NCI-H774 (cell line): ENCODE measurements at places on chromosomes 7 and 10.

GRCh38 chr7:116454377-116454776 lies 45.2 kb upstream of the CAV2 start:
- no peak for DNase-seq

DNA sequence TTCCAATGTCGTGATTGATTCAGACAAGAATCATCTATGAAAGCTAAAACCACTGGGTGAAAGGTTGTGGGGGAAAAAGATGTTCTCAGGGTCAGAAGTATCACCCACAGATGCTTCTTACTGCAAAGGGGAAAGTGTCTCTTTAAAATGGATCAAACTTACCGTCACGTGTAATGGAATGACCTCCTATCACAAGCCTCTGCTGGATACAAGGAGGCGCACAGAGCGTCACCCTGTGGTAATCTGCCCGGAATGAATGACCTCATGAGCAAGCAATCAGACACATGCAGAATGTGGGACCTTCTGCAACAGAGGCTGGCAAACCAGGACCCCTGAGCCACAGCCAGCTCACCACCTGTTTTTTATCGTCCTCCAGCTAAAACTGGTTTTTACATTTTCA lies 33.0 kb downstream of the WIPF3 start:
- no peak for DNase-seq

DNA sequence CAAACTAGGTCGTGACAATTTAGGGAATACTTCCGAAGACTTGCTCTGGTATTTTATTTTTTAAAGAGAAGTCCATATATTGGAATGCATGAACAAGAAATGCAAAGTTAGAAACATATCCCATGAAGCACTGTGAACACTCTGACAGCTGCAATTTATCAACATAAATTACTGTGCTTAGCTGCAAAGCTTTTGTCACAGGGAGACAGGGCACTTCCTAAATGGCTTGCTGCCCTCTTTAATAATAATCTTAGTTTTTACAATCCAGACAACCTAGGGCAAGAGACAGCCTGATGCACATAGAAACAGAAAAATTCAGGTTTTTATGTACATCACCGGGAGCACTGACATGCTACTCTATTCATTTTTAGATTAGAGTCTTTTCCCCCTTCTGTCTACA lies 78.3 kb upstream of the NOBOX start:
- no peak for DNase-seq

- DNase-seq = peak; percentile 60
Observed at GRCh38 chr7:24052572-24053260, 231.3 kb upstream of the NPY start.

GRCh38 chr7:51255536-51256208 lies 60.9 kb downstream of the COBL start:
- no peak for DNase-seq

DNA sequence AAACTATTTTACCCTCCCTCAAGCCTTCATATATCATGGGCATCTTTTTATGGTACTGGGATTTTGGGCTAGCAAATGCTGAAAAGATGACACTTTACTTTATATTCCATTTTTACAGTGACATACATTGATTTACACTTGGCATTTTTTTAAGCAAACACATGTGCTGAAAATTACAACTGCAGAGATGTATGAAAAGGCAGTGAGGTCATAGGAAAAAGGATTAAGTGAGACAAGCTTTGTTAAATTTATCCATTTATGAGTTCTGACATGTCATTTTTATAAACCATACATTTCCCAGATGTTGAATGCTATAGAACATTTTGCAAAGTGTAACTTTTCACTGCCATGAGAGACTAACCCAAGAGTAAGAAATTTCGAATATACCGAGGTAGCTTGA lies 68.8 kb upstream of the RSU1 start:
- DNase-seq = no peak

DNA sequence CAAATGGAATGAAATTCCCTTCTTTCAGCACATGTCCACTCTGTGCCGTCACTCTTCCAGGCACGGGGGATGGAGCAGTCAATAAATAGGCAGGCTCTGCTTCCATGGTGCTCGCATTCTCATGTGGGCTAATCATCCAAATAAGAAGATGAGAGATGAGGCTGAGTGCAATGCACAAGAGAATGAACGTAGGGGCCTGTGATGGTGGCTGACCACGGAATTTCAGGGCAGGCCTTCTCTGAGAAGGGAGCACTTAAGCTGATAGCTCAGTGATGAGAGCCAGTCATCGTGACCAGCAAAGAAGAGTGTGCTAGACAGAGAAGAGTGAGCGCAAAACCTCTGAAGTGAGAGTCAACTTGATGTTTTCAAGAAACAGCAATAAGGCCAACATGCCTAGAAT lies 47.9 kb downstream of the TAF3 start:
- no peak for DNase-seq

DNA sequence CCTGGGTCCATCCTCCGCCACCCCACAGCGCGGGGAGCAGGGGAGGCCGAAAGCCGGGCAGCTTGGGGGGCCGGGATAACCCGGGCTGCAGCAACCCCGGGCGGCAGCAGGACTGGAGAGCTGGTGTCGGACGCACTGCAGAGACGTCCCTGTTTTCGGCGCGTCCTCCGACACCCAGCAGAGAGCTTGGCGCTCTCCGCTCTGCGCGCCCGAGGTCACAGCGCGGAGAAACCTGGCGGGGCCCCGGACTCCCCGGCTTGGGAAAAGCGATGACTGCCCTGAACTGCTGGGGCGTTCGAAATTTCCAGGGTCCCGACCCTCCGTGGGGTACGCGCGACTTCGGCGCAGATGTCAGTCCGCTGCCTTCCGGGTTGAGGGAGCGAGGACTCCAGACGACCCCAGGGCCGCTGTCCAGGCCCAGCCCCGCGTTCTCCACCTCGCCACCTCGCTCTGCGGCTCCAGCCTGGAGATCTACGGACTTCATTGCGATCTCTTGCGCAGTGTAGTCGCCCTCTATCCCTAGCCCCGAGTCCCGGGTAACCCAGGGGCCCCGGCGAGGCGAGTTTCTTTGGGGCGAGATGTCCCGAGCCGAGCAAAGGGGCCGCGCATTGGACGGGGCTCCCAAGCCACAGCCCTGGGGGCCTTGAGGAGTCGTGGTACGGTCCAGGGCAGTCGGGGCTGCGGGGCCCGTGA lies 617 bp upstream of the FOXI2 start:
- no peak for DNase-seq

- no peak for DNase-seq
Observed at GRCh38 chr7:122038904-122039303, 105.1 kb downstream of the AASS start.

DNA sequence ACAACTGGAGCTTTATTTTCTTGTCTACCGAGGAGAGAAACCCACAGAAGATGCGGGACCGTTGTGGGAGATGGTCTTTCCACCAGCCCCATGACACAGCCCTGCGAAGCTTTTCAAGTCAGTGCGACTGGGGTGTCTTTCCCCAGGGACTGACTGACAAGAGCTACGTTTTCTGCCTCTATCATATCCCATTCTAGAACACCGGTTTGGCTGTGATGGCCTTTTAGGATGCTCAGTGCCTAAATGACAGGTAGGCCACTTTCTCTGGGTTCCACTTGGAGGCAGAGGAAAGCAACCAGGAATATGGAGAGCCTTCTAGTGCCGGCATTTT lies 16.9 kb downstream of the SLC13A4 start:
- DNase-seq = no peak

- no peak for DNase-seq
Observed at GRCh38 chr7:118648002-118648401, 423.5 kb downstream of the ANKRD7 start.

GRCh38 chr7:1230411-1231213 lies 2.1 kb upstream of the UNCX start:
- no peak for DNase-seq

- DNase-seq = no peak
Observed at GRCh38 chr10:30029164-30029871, 30.1 kb downstream of the JCAD start.

DNA sequence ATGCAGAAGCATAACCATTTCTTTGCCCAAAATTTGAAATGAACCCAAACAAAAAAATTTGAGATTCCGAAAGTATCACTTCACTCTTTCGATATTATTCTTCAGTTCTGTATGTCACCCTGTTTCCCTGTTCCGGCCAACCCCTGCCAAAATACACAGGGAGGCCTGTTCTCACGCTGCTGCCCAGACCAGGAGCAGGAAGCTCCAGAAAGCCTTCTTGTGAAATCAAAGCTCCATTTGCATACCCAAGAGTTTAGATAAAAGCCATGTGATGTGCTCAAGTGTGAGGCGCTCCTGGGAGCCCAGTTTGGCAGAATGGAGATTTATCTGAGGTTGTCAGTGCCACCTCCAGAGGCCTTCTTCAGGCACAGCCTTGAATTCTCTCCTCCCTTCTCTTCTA lies 236.2 kb downstream of the FGFR2 start:
- no peak for DNase-seq

DNA sequence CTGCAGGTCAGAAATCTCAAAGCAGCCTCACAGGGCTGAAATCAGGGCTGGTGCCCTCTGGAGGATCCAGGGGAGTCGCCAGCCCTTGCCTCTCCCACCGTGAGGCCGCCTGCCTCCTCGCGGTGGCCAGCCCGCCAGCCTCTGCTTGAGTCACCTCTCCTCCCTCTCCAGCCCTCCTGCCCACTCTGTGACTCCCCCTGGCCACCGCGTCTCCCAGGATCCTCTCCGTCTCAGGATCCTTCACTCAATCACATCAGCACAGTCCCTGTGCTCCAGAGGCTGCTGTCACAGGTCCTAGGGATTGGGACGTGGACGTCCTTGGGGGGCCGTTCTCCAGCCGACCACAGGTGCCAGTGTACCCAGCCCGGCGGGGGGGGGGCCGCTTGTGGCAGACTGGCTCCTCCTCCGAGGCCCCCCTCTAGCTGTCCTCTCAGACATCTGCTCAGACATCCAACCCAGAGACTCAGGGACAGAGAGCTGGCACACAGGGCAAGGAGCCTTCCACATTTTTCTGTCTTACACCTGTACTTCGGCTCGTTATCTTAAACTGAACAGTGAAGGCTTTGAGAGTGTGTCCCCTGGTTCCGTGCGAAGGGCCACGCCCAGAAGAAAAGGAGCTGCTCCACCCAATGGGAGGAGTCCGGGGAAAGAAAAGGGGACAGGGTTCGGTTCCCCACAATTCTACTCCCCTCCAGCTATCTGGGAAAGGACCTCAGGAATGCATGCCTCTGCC lies 9.4 kb upstream of the PPP2R2D start:
- DNase-seq = no peak

DNA sequence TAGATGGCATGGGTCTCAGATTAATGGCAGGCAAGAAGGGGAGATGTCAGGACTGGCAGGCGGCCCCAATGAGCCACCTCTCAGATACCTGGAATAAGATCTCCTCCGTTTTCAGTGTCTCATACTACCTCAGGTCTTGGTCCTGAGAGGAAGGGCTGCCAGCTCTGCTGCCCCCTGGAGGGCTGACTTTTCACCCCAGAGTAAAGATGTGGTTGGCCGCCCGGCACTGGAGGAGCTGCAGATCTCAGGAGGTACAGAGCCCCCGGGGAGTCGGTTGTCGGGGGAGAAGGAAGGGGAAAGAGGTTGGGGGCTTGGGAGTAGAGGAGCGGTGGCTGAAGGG lies 642 bp upstream of the COL13A1 start:
- DNase-seq = no peak

DNA sequence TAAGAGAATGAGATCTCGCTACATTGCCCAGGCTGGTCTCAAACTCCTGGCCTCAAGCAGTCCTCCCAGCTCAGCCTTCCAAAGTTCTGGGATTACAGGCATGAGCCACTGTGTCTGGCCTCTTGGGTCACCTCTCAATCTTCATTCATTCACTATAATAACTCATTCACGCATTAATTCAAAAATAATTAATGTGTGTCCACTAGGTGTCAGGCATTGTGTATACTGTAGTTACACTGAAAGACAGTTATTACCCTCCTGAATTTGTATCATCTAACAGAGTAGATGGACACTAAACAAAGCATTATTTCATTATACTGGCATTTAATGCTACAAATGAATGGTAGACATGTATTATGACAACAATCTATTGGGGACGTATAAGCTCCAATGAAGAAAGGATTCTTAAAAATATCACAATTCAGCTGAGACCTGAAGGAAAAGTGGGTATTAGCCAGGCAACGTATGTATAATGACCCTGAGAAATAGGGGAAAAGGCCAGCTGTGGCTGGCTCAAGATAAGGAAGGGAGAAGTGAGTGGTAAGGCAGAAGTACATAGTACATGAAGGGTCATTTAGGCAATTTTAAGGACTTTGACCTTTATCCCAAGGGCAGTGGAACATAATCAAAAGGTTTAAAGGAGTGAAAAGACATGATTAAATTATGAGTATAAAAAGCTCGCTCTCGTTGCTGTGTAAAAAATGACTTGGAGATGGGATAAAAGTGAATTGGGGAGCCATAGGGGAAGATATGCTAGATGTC lies 150.7 kb downstream of the BTAF1 start:
- no peak for DNase-seq

DNA sequence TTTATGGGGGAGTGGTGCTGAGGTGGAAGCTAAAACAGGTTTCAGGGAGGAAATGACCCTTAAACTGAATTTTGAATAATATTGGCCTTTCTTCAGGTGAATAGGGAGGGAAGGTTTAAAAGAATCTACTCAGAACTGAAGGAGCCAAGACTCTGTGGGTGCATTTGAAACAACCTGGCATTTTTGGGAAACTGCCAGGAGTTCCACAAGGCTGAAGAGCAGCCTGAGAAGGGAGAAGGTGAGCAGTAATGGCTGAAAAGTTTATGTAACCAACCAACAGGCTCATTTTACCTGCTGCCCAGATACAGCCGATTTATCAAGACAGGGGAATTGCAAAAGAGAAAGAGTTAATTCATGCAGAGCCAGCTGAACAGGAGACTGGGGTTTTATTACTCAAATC lies 4.0 kb upstream of the PANK1 start:
- DNase-seq = no peak

DNA sequence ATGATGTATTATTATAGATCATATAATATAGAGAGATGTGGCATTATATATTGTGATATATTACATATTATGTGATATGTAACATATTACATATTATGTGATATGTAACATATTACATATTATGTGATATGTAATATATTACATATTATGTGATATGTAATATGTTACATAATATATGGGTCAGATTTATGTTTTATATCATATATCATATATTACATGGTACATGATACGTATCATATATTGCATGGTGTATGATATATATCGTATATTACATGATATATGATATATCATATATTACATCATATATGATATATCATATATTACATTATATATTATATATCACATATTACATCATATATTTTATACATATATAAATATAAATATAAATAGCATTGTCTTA lies 164.1 kb upstream of the NEBL start:
- DNase-seq = no peak

- DNase-seq = no peak
Observed at GRCh38 chr10:15781381-15781960, 61.7 kb upstream of the ITGA8 start.

- DNase-seq = no peak
Observed at GRCh38 chr7:91228927-91229558, 35.2 kb upstream of the FZD1 start.

DNA sequence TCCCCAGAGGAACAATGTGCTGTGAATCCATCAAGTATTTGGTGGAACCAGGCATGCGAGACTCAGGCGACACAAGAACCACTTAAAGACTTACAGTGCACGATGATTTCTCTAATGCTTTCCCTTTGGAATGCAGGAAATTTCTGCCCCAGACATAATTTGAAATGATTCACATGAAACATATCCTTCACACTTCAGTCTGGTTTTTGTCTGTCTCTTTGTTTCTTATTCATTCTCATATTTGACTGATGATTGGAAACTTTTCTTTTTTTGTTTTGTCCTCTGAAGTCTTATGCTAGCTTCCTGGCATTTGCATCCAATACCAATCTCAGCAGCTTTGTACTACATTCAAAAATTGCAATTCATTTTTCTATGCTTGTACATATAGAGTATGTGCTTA lies 502.8 kb downstream of the PHTF2 start:
- no peak for DNase-seq

- DNase-seq = peak; percentile 28
Observed at GRCh38 chr10:122504610-122504950, 43.2 kb downstream of the HTRA1 start.
